Fibroblast of lung (primary cell): ENCODE measurements at places on chromosomes 6 and 20.

GRCh38 chr20:52104546-52105441 lies 86.8 kb downstream of the ZFP64 start:
- peak; percentile 54 for DNase-seq

DNA sequence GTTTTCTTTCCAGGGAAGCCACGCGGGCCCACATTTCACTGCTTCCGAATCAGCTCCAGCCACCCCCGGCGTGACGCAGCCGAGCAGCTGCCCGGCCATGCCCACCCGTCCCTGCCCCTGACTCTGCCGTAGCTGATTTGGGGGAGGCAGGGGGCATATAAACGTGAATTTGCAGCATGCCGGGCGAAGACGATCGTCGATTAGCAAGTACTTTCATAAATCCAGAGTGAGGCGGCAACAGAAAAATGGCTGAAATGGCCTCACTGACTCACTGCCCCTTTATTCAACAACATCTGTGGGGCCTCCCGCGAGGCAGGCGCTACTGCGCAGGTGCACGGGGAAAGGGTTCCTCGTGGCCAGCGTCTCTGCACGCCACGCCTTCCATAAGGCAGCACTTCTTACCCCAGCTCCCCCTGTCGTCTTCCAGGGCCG lies 118.0 kb downstream of the DLL1 start:
- no peak for DNase-seq

DNA sequence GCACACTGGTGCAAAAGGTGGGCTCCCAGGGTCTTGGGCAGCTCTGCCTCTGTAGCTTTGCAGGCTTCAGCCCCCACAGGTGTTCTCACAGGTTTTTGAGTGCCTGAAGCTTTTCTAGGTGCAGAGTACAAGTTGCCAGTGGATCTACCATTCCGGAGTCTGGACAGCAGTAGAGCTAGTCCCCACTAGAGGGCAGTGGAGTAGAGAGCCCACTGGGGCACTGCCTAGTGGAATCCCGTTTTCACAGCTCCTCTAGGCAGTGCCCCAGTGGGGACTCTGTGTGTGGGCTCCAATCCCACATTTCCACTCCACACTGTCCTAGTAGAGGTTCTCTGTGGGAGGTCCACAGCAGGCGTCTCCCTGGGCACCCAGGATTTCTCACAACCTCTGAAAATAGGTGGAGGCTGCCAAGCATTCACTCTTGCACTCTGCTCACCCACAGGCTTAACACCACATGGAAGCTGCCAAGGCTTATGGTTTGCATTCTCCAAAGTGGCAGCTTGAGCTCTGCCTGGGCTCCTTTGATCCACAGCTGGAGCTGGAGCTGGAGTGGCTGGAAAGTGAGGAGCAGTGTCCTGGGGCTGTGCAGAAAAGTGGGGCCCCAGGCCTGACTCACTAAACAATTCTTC lies 86.3 kb upstream of the PROKR2 start:
- DNase-seq, result no peak

DNA sequence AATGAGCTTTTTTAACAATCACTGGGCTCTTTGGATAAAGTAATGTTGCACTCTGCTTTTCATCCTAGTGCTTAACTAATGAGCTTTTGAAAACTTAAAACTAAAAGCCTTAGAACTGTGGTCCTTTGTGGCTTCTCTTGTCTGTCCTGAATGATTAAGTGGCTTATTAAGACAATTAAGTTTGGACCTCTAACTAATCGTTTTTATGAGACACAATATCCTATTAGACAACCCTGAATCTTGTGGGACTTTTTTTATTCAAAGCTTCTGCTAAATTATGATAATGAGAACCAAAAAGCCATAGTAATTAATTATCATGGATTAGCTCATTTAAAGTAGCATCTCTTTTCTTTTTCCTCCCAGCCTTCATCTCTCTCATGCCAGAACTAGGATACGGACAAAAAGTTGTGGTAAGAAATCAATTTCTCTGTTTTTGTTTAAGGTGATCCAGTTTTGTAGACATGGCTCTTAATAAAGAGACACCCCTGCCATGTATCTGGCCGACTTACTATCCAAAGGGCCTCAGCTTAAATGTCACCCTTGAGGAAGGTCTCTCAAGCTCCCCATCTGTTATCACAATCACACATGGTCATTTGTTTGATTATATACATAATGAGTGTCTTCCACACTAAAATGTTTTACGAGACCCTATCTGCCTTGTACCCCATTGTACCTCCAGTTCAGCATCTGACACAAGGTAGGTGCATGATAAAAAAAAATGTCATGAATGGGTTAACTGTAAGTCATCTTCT lies 384.4 kb upstream of the IRAK1BP1 start:
- DNase-seq, result no peak

- DNase-seq, result no peak
Measured at GRCh38 chr6:121890307-121890910, 455.0 kb downstream of the GJA1 start.

DNA sequence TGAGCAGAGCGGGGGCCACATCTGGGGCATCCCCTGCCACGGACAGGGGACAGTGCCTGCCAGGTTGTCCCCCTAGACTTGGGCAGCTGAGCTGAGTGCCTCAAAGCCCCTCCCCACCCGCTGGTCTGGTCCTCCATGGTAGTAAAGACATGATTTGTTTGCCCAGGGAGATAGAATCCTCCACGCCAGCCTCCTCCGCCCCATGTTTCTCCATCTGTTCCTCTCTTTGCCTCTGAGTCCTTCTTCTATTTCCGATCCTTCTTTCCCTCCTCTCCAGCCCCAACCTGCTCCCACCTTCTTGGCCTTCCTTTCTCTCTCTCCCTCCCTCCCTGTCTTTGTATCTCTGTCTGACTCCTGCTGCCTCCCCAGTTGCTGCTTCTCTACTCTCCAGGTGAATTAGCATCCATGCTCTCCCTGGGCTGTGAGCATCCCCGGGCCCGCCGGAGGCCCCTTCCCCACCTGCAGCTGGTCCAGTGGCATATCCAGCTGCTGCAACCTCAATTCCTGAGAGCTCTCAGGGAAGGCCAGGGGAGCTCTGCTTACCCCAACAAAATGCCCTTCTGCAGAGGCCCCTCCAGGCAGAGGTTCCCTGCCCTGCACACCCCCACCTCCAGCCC lies 45.8 kb downstream of the CPNE5 start:
- DNase-seq, result no peak

DNA sequence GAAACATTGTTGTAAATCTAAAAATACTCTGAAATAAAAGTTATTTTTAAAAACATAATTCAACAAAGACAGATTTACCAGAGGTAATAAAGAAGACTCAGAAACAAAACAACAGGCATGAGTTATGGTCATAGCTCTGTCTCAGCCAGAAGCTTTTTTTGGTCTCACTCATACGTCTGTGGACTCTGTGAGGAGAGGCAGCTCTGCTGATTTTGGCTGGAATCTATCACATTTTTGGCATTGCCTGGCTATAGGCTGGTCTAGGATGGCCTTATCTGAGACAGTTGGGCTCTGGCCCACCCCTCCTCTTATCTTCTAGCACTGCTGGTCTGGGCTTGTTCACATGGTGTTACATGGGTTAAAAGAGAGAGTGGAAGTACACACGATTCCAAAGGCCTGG lies 514.0 kb upstream of the BTBD3 start:
- DNase-seq, result no peak

DNA sequence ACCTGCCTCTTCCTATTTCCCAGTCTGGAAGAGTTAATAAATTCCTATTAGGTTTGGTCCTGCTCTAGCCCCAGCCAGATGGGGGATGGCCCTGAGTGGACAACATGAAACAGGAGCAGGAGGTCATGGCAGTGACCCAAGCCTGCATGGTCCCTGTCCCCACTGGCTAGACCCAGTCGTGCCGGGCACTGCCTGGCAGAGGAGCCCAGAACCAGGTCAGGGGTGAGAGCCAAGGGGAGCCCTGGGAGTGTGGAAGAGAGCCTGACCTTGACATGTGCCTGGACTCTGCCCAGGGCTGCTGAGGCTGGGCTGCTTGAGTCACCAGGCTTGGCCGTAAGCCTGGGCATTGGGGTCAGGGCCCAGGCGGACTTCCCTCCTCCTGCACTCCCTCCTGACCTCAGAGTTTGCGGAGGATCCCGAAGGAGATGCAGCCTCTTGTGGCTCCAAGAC lies 3.6 kb downstream of the AVP start:
- DNase-seq, result peak; percentile 76

- DNase-seq, result peak; percentile 14
Measured at GRCh38 chr6:112437058-112437457, 89.9 kb downstream of the RFPL4B start.

GRCh38 chr6:147035886-147036285 lies 168.3 kb upstream of the STXBP5 start:
- DNase-seq, result no peak

- DNase-seq, result no peak
Measured at GRCh38 chr6:24255676-24256075, 102.2 kb downstream of the DCDC2 start.

DNA sequence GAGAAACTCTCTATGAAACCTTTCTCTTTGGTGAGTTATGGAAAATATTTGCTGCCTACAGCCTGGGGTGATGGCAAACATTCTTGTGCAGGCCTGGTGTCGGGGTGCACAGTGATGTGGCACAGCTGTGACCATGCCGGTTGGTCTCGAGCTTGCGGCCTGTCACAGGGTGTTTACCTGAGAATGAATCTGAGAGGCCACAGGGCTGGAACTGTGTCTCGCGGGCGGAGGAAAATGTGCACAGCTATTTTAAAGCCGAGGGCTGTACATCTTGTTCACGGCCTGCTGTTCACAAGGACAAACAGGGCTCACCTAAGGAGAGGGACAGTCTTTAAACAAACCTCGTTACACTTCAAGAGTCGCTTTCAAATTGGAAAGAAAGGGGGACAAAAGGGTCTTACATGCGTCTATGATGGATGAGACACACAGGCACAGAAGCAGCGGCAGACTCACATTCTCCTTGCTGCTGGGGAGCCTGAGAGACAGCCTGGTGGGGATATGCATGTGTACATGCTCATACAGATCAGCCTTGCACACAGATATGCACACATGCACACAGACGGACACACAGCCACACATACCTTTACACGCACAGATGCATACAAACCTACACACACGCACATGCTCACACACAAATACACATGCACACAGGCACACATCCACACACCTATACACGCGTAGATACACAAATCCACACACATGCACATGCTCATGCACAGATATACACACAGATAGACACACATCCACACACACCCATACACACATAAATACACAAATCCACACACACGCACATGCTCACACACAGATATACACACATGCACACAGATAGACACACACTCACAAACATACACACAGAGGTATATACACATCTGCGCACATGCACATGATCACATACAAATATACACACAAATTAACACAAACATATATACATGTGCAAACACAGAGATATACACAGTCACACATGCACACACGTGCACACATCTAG lies 69.6 kb upstream of the FOXA2 start:
- DNase-seq, result no peak

DNA sequence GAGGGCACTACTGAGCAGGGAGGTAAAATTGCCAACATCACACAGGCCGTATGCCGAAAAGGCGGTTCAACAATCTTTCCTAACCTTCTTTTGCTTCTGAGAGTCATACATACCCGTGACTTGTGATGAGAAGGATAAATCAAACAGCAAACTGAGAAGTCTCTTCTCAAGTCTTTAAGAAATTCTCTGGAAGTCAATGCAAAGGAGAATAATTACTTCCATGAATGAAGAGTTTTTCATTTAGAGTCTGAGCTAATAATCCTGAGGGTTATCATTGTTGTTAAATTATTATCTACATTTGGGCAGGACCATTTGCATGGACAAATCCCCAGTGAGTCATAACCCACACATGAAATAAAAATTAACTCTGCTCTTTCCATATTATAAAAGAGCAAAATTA lies 22.4 kb upstream of the ILRUN start:
- DNase-seq, result no peak

DNA sequence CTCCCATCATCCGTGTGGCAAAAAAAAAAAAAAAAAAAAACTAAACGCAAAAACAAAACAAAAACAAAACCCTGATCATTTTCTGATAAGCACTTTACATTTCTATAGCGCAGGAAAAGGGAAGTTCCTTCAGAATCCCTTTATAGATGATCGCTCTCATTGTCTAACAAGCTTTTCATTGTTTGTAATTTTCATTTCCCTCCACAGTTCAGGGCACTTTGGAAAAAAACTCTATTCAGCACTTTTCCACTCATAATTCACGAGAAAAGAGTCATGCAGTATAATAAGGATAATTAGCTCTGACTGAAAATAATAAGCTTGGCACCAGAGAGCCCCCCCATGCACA lies 89.4 kb upstream of the ATXN1 start:
- no peak for DNase-seq

DNA sequence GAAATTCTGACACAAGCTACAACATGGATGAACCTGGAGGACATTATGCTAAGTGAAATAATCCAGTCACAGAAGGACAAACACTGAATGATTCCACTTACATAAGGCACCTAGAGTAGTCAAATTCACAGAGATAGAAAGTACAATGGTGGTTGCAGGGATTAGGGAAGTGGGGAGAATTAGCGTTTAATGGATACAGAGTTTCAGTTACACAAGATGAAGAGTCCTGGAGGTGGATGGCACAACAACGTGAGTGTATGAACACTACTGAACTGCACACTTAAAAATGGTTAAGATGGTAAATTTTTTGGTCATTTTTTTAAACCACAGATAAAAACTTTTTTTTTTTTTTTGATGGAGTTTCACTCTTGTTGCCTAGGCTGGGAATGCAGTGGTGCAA lies 24.7 kb downstream of the MOCS3 start:
- no peak for DNase-seq

DNA sequence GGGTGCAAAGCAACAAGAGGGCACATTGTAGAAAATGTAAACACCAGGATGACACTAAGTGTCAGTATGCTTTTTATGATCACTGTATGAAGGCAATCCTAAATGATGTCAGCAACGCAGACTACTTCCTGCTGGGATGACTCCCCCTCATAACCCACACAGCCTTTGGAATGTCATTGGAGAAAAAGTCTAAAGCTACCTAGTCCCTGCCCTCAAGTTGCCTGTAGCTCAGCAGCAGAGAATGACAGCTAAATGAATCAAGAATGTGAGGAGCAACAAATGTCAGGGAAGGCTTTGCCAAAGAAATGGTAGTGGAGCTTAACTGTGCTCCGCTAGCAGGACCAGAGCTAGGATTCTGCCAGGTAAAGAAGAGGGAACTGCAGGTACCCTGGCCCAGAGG lies 555.6 kb downstream of the CD83 start:
- peak; percentile 69 for DNase-seq

- DNase-seq, result no peak
Measured at GRCh38 chr20:37733416-37733815, 39.6 kb downstream of the CTNNBL1 start.

GRCh38 chr6:161100072-161100471 lies 108.5 kb downstream of the MAP3K4 start:
- DNase-seq, result no peak

GRCh38 chr20:10219993-10220750 lies 1.5 kb downstream of the SNAP25 start:
- no peak for DNase-seq

GRCh38 chr6:122109075-122109474 lies 290.4 kb upstream of the HSF2 start:
- DNase-seq, result no peak

DNA sequence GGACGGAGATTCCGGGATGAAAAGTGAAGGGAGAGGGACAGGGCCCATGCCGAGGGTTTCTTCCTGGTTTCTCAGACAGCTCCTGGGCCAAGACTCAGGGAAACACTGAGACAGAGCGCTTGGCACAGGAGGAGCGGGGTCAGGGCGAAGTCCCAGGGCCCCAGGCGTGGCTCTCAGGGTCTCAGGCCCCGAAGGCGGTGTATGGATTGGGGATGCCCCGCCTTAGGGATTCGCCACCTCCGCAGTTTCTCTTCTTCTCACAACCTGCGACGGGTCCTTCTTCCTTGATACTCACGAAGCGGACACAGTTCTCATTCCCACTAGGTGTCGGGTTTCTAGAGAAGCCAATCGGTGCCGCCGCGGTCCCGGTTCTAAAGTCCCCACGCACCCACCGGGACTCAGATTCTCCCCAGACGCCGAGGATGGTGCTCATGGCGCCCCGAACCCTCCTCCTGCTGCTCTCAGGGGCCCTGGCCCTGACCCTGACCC lies 55.0 kb upstream of the HLA-A start:
- DNase-seq, result peak; percentile 38
